ENCODE measurements at places on chromosomes 2 and 18.

- peak; percentile 25 for ATAC-seq
These were observed 166.8 kb upstream of the ID2 start for GRCh38 chr2:8514796-8515758.

DNA sequence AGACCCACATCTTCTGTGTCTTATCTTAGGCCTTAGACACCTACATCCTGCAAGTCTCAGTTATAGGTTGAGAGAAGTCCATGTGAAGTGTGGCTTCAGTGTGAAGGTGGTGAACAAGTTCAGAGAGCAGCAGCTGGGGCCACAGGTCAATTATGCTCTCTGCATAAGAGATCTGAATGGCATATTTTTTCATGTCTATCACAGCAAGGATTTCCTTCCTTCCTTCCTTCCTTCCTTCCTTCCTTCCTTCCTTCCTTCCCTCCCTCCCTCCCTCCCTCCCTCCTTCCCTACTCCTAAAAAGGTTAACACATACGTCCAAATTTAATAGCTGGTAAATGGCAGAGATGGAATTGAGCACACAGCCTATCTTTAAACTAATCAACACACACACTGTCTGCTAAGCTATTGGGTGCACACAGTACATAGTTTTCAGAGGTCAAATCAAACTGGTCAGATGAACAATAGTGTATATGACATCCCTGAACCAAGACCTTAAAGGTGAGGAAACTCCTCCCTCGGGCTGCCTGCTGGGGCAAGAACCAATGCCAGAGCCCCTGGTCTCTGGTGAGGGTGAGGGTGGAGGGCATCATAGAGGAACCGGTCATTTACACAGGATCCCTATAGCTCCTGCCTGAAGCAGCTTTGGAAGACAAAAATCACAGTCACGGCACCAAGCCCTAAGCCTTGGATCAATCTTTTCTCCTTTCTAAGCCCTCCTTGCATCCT, 240.9 kb downstream of the ICOS start:
- no peak for ATAC-seq

DNA sequence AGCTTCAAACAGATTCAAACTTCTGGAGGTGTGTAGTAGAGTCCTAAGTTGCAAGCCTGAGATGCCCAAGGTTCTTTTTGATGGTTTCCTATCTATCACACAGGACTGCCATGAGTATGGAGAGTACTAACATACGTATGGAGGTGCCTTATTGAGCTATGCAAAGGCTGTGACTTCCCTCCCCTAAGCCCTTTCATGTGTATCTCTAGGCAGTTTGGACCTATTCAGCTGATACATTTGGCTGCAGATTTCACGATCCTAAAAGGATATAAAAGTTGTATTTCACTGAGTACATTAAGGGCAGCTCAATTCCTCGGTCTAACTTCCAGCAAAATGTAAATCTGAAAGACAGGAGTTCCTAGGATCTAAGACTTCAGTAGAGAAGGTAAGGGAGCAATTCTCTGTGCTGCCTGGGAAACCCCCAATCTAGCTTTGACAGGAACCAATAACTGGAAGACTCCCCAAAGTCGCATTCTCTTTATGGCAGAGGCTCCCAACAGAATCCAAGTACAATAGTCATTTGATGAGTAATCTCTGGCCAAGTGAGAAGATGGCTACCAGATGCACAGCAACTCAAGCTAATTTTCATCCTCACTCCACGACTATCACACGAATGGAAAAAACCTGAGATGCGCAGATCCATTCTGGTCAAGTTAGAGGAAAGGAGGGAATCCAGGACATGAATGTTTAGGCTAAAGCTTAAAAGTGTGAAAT, 83.8 kb downstream of the ATL2 start:
- no peak for ATAC-seq

- ATAC-seq, result no peak
These were observed 21.6 kb downstream of the PMAIP1 start for GRCh38 chr18:59921384-59921891.

DNA sequence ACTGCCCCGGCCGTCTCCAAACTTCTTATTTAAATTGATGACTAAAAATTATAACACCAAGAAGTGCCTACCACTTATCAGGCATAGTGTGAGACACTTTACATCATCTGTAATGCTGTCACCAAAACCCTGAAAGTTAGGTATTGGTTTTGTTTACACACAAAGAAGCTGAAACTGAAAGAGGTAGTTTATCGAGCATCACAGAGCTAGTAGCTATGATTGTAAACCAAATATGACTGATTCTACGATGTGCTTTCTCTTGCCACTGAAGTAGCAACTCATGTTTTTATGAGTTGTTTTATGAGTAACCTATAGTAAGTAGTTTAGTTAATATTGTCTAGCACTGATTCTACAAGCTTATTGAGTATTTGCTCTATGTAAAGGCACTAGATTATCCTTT, 31.5 kb downstream of the DYNC1I2 start:
- no peak for ATAC-seq

DNA sequence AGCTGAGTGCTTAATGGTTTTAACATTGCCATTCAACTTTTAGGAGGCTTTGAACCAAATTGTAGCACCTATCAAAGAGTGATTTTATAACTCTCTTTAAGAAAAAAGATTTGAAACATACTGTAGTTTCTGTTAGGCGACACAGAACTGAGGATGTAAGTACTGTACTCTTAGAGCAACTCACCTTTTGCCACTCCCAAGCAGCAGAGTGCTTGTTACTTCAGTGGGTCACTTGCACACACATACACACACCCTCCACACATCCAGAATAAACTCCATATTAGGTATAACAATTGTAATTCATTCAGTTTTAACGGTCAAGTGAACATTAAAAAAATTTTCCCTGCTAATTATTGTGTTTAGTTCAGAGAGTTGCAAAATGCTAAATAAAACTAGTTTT, 118.3 kb downstream of the CAMKMT start:
- ATAC-seq, result no peak

DNA sequence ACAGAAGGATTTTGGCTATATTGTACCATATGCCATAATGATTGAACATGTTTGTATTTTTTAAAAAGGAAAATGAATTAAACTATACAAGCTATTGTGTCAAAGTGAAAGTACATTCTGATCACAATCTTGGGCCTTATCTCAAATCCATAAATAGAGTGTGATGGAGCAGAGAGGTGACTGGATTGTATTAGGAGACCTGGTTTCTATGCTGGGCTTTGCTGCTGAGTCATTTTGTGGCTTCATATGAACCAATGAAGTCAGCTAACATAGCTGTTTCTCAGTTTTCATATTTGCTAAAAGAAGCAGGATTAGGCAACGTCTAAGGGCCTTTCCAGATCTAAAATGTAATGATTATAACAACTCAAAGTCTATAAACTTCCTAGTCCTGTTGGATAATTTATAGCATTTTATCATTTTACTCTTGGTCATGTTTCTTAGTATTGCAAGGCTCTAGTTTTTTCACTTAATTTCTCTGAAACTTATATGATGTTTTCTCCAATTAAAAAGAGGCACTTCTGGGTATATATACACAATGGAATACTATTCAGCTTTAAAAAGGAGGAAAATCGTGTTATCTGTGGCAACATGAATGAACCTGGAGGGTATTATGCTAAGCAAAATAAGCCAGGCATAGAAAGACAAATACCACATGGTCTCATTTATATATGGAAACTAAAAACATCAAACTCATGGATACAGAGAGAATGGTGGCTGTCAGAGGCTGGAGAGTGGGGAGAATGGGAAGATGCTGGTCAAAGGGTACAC, 112.3 kb downstream of the MEP1B start:
- peak; percentile 52 for ATAC-seq

DNA sequence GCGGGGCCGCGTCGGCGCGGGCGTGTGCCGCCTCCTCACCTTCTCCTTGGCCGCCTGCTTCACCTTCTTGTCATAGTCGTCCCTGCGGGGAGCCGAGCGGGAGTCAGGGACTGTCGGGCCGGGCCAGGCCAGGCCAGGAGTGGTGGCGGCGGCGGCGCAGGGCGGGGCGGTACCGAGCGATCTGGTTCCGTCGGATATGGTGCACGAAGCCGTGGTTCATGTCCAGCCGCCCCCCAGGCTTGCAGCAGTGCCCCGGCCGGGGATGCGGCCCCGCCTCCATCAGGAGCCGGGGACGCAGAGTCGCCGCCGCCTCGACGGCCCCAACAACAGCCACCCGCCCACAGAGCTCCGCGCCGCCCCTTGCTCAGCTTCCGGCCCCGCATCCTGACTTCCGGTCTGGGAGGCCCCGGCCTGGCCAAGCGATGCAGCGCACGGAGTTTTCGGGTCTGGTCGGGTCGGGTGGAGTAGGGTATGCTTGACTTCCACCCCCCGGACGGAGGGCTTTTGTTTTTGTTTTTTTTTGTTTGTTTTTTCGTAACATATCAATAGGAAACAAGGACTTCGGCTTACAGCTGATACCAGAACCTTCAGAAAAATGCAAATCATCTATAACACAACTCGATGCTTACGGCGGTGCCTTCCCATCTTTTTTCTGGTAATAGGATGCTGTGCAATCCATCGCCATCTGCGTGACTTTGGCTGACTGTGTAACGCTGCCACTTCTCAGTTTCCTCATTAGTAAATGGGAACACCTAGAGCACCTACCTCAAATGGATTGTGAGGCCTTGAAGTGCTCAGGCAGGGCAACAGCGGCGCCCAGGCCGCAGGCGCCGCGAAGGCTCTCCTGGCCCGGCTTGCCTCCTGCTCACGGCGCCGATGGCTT, at the start of gene C2orf68:
Gene C2orf68 (minus strand): TSS at position 362 of the 883 bp plus-strand sequence. CDS start 82 bp downstream, at position 280.
- peak; percentile 85 for ATAC-seq

DNA sequence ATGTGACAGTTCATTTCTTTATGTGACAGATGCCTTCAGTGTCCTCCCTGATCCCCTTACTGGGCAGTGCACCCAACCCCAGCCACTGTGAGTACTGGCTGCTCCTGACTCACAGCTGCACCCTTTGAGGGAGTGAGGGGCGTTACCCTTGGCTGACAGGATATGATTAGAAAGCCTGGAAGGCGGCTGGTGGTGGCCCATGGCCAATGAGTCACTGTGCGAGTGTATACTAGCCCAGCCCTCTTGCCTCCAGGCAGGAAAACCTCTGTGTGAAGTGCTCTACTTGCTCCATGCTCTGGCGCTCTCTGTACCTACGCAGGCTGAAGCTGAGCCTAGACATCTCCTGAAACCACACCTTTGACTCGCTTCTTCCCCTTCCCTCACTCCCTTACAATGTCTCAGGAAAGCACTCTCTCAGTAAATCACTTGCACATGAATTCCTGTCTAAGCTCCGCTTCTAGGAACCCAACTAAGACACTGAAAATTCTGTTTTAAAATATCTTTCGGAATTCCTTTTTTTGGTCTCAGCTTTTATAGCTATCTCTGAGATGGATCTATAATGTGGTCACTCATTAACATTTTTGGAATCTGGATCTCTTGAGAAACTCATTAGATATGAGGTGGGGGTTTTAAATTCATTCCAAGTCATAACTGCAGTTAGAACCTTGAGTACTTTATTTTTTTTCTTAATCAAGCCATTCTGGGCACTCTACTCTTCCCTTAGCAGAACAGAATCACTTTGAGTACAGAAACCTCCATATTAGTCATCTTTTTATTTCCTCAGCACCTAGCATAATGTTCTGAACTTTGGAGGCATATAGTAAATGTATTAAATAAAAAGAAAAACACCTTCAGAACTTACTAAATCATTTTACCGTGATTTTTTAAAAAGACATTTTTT, 25.3 kb upstream of the STAM2 start:
- peak; percentile 100 for ATAC-seq

GRCh38 chr18:42883169-42883568, 232.3 kb downstream of the RIT2 start:
- no peak for ATAC-seq

DNA sequence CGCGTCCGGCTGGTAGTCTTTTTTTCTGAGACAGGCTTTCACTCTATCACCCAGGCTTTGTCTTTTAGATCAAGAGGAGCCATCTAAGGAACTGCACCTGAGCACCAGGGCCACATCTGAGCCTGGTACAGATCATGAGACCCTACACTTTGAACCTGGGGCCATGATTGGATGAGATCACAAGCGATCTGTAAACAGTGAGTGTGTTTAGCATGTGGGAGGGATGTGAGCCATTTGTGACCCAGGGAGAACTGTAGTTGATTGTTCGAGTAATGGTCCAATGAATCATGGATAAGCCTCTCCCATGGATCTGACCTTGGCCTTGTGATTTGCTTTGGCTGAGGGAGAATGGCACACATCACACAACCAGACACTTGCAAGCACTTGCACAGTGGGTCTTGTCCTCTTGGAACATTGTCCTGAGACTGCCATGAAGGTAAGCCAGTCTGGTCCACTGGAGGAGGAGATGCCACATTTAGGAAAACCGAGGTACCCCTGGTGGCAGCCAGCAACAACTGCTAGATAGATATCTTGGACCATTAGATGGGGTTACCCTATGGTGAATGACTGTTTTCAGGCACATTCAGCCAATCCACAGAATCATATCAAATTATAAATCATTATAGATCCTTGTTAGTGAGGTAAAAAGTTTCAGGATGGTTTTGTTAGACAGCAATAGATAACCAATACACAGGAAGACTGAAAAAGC, 19.5 kb upstream of the DTNB start:
- ATAC-seq, result no peak

- no peak for ATAC-seq
These were observed 7.8 kb upstream of the ANXA4 start for GRCh38 chr2:69734035-69734611.

GRCh38 chr18:75198036-75198435, 10.9 kb downstream of the PTGR3 start:
- no peak for ATAC-seq

- ATAC-seq, result no peak
These were observed 10.1 kb downstream of the NTSR2 start for GRCh38 chr2:11659851-11660250.

GRCh38 chr2:202114291-202114690, 41.2 kb downstream of the KIAA2012 start:
- no peak for ATAC-seq

DNA sequence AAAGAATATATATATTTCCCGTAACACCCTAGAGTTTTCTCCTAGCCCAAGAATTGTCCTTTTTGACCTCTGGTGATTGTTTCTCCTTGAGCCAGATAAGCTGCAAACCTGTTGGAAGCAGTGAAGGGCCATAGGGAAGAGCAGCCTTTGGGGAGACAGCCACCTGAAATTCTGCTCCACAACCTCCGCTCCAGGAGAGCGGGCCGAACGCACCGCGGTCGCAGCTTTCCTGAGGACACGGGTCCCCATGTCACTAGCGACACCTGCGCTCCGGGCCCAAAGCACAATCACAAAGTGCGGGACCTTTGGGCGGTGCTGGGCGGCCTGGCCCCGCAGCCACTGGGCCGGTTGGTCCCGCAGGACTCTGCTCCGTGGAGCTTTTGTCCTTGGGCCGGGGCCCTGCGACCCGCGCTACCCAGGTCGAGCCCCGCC, 557 bp upstream of the DSG2 start:
- ATAC-seq, result no peak

DNA sequence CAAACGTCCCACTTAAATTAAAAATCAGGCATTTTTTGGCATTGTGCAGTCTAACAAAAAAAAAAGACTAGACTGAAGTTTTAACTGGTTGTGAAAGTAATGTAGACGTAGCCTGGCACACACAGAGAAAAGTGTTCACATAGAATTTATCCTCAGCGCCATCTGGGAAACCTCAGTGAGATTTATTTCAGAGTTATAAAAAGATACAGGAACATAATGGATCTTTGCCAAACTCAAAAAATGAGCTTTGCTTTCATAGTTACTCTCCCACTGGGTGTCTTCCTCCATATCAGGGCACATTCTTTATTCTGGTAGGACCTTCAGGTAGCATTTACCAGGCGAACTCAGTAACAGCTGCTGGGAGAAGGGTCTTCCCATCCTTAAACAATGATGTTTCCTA, 532.4 kb upstream of the SALL3 start:
- no peak for ATAC-seq
